Amniotic epithelial cell (primary cell): ENCODE measurements at places on chromosomes 5 and 9.

GRCh38 chr5:92543201-92543600 is 1037.8 kb downstream of the NR2F1-AS1 start:
- DNase-seq, result no peak

DNA sequence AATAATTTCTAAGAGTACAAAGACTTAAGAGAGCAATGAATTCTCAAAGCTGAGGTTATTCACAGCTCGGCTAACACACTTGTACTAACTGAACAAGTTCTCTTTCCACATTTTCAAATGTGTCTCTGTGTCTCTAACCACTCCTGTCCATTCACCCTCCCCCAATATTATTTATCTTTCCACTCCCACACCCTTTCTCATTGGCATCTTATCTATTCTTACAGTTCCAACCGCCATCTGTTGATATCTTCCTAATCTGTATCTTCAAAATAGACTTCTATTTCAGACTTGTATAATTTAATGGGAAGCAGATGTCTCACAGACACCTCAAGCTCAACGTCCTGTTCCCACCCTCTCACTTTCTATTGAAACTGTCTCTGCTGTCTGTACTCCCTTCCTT is 205.9 kb downstream of the ANXA1 start:
- DNase-seq, result no peak

- DNase-seq, result peak; percentile 74
These were observed 83.6 kb upstream of the TNFSF8 start for GRCh38 chr9:115013998-115014397.

DNA sequence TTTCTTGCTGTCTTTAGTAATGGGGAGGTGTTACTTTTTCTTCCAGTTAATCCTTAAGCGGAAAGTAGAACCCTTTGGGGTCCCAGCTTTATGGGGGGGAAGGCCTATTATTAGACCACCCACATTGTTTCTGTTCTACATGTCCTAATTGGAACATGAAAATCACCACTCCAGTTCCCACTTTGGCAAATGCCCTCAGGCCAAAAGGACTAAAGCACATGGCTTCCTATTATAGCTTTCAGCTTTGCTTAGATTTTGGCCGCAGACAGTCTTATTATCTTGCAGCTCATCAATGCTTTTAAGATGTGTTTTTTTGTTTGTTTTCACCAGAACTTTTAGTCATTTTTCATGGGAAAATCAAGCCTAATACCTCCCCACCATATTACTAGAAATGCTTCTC is 296.8 kb upstream of the ANKH start:
- no peak for DNase-seq

GRCh38 chr5:145772466-145772865 is 62.7 kb downstream of the PRELID2 start:
- no peak for DNase-seq

DNA sequence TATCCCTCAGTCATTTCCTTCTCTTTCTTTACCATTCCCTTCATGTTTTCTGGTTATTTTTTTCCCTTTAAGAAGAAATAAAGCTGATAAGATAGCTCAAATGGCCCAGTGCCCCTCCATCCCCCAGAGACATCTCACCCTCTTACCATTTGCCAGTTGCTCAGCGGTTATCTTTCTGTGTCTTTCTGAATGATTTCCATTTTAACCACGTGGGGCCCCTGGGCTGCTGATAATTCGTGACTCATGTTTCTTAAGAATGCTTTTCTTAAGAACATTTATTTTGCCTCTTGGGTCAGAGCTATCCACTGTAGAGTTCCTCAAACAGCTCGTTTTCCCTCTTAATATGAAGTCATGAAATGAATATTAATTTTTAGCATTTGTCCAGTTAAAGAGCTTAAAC is 147.8 kb downstream of the MAST4 start:
- peak; percentile 83 for DNase-seq

- DNase-seq, result no peak
These were observed 40.6 kb upstream of the COL5A1 start for GRCh38 chr9:134600836-134601638.

- no peak for DNase-seq
These were observed 148.1 kb downstream of the DEPDC1B start for GRCh38 chr5:60551829-60552228.

- DNase-seq, result no peak
These were observed 78.4 kb upstream of the ICE1 start for GRCh38 chr5:5344051-5344571.

GRCh38 chr9:34501889-34502425 is 20.8 kb downstream of the ENHO start:
- DNase-seq, result no peak

- DNase-seq, result no peak
These were observed 7.2 kb downstream of the S1PR3 start for GRCh38 chr9:88998503-88998902.

DNA sequence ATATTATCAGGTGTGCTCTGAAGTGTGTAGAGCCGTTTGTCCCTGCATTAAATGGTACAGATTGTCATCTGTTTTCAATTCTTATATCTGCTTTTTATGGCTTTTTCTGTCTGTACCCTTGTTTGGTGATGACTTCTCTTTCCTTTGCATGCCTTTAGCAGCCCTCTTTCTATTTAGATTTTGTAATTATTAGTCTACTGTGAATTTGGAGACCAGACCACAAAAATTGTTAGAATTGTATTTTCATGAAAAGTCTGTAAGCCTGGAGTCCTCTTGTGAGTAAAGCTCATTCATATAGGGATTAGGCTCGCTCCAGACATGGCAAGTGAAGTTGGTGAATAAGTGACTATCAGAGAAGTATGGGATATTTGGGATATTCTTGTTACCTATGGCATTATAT is 41.7 kb downstream of the NFX1 start:
- DNase-seq, result no peak

DNA sequence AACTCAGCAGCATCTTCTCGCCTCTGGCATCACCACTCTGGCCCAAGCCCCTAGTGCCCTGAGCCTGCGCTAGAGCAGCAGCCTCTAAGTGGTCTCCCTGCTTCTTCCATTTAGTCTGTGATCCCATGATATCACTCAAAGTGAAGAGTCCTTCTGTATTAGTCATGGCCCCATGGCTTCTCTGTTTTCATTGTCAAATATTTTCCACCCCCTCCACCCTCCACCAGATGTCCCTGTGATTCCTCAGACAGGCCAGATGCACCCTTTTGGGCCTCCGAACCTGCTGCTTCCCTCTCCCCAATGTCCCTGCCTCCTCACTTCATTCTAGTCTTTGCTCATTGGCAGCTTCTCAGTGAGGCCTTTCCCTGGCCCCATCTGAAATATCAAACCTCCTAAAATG is 299.2 kb downstream of the SPOCK1 start:
- no peak for DNase-seq
